Activated CD4-positive, CD25-positive, alpha-beta regulatory T cell (primary cell): ENCODE measurements at places on chromosomes 3 and 15.

GRCh38 chr15:64701482-64702184 lies 73.8 kb downstream of the RBPMS2 start:
- DNase-seq, result no peak

DNA sequence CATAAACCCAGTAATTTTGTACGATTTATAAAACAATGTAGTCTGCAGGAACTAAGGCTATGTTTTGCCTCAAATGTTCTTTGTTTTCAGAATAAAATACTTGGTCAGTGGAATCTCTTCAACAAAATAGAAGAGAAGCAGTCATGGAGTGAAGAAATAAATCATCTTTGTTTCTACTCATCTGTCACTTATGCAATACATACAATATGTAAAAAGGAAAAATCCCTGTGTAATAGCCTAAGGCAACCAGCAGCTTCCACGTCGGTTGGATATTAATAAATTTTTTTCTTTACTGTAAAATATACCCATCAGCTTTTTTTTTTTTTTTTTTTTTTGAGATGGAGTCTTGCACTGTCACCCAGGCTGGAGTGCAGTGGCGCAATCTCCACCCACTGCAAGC lies 5.2 kb upstream of the WDR5B start:
- no peak for DNase-seq

DNA sequence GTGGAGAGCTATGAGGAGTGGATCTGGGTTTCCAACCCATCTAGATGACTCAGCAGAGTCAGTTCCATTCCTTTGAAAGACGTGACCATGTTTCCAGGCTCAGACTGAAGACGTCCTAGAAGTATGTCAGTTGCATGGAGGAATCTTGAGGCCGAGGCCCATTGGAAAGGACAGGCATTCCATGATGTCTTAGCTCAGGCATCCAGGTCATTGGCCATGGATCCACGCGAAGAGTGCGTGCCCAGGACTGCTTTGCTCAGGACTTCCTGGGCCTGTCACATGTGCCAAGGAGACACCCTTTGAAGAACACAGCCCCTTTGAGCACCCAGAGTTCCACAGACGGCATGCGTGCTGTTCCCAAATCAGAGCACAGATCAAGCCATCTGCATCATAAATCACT lies 92.3 kb upstream of the ADAMTS17 start:
- no peak for DNase-seq

GRCh38 chr15:72983801-72984545 lies 68.3 kb upstream of the NEO1 start:
- no peak for DNase-seq

- DNase-seq, result no peak
Measured at GRCh38 chr15:41950127-41950483, 22.3 kb downstream of the EHD4 start.

- peak; percentile 38 for DNase-seq
Measured at GRCh38 chr15:80173022-80173759, 20.4 kb downstream of the FAH start.

- peak; percentile 42 for DNase-seq
Measured at GRCh38 chr15:75842722-75843677, at the start of gene UBE2Q2. TSS of gene UBE2Q2 (plus strand) at chr15:75843447. CDS start at chr15:75843667, 220 bp downstream.
